ENCODE measurements at places on chromosomes 5 and 9.

DNA sequence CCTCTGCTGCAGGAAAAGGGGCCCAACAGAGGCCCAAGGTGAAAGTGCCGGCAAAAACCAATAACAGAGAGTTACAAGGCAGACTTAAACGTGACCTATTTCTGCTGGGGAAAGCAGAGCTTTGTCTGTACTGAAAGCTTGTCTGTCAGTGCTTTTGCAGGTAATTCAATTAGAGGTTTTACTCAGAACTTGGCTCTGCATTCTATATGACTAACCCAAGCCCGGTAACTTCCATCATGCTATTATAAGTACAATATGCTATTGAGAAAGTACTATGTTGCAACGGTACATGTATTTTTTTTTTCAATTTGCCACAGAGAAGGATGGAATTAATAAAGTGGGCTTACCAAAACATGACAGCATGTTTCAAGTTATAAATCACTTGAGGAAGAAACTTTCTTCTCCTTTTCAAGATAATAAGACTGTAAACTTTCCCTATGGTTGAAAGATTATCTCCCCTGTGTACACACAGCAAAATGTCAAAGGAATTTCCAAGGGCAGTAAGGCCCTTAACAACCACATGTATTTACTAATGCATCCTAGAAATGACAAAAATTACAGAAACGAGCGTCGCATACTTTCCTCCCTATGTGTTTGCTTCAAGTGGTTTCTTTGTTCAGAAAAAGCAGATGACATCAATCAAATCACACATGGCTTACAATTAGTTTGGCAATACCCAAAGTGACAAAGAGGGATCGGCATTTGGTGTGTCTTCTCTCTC lies 282.4 kb downstream of the EFNA5 start:
- no peaks in the 10 kb centered on the region for H3K36me3 ChIP-seq
- peak overlapping the region; percentile 77 for H3K27ac ChIP-seq
- H3K27me3 ChIP-seq = no peaks in the 10 kb centered on the region

DNA sequence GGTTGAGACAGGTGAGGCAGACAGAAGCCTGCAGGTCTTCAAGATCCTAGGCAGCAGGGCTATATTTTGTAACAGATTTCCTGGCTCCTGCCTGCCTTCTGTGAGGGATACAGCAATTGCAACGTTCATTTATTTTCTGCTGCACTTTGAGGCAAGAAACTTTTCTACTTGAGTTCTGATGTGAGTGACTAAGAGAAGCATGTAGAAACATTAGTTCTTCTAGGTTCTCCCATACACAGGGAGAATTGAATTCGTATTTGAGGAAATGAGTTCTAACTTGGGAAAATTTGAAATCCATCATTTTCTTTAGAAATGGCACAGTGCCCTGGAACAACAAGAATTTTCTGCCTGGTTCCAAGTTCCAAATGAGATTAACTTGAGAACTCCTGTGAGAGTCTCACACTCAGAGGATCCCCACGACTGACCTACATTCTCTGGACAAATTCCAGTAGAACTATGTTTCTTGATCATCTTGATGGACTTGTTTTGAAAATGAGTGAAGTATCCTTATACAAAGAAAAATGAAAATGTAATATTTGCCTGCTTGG lies 15.0 kb downstream of the MAMDC2 start:
- H3K27ac ChIP-seq = no peak overlapping the region
- no peak for DNase-seq
- H3K4me1 ChIP-seq = peaks cover 13% of the 10 kb centered on the region
- no peaks in the 10 kb centered on the region for H3K27me3 ChIP-seq
- no peaks in the 10 kb centered on the region for H3K36me3 ChIP-seq

- no peaks in the 10 kb centered on the region for H3K4me1 ChIP-seq
- no peaks in the 10 kb centered on the region for H3K36me3 ChIP-seq
- H3K27ac ChIP-seq = no peak overlapping the region
- H3K4me3 ChIP-seq = no peak overlapping the region
- peak; percentile 56 for DNase-seq
Observed at GRCh38 chr9:68947842-68948569, 65.9 kb downstream of the PRKACG start.

GRCh38 chr9:74122661-74123060 lies 374.5 kb upstream of the RORB start:
- no peak overlapping the region for H3K4me3 ChIP-seq
- H3K27me3 ChIP-seq = no peaks in the 10 kb centered on the region
- no peak overlapping the region for H3K27ac ChIP-seq
- no peak for DNase-seq

- no peaks in the 10 kb centered on the region for H3K27me3 ChIP-seq
- H3K27ac ChIP-seq = no peak overlapping the region
- H3K4me1 ChIP-seq = no peaks in the 10 kb centered on the region
Observed at GRCh38 chr5:81371354-81371876, 22.5 kb downstream of the ACOT12 start.

- peak; percentile 37 for DNase-seq
- H3K36me3 ChIP-seq = no peaks in the 10 kb centered on the region
- H3K27ac ChIP-seq = no peak overlapping the region
- H3K4me3 ChIP-seq = no peak overlapping the region
- H3K27me3 ChIP-seq = peaks cover 17% of the 10 kb centered on the region
- no peaks in the 10 kb centered on the region for H3K4me1 ChIP-seq
Observed at GRCh38 chr5:1366514-1366913, 21.6 kb upstream of the CLPTM1L start.

DNA sequence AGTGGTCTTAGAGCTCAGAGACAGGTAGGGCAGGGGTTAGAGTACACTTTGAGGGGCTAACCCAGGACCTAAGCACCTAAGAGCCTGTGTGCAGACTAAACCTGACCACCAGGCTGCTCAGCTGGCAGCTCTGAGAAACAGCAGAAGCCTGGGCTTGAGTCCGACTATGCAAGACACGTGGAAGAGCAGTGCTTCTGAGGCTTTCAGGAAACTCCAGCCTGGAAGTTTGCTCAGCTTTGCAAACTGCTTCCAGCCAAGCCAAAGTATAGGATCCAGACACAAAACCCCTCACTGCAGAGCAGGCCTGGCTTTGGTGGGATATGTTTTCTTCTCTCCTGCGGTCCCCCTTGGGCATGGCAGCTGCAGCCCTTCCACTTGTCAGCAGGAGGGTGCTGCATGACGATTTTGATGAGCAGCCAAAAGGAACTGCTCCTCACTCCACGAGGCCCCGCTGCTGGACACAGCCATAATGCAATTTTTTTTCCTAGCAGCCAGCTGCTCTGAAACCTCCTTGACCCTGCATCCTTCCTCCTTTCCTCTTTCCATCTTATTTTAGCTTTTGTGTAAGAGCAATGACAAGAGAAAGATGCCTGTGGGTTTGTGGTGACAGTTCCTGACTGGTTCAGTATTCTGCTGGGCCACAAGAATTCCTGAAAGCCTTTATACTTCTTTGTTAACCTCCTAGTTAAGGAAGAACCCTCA lies 123.1 kb downstream of the LIFR start:
- H3K27ac ChIP-seq = peak overlapping the region; percentile 48
- no peaks in the 10 kb centered on the region for H3K27me3 ChIP-seq
- H3K4me3 ChIP-seq = no peak overlapping the region
- peak; percentile 65 for DNase-seq
- peaks cover 35% of the 10 kb centered on the region for H3K4me1 ChIP-seq

DNA sequence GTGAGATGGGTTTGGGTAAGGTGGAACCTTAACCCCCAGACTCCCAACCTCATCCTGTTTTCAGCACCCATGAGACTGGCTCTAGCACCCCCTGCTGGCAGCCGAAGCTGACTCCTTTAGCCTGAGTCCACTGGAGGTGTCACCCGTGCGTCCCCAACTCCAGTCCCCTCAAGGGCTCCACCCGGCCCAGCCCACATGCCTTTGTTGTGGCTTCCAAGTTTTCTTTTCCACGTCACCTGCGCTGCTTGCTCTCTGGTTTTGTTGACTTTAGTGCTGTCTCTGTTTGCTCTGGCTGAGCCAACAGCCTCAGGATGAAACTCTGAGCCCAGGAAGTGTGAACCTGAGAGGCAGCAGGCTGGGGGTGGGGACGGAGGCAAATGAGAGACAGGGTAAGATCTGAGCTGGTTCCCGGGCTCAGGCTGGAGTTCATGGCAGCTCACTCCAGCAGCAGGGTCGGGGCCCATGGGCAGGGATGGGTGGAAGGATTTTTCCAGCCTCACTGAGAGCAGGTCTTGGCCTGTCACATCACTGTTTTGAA lies 13.2 kb upstream of the AQP7 start:
- H3K4me3 ChIP-seq = no peak overlapping the region
- no peak overlapping the region for H3K27ac ChIP-seq
- no peaks in the 10 kb centered on the region for H3K36me3 ChIP-seq

- peak overlapping the region; percentile 56 for H3K4me3 ChIP-seq
- no peaks in the 10 kb centered on the region for H3K27me3 ChIP-seq
- peak overlapping the region; percentile 96 for H3K27ac ChIP-seq
- H3K4me1 ChIP-seq = peaks cover 33% of the 10 kb centered on the region
- no peaks in the 10 kb centered on the region for H3K36me3 ChIP-seq
- peak; percentile 93 for DNase-seq
Observed at GRCh38 chr5:73311291-73312110, 137.1 kb downstream of the FOXD1 start.

GRCh38 chr9:97572892-97573365 lies 60.2 kb downstream of the TSTD2 start:
- no peak overlapping the region for H3K4me3 ChIP-seq
- no peak overlapping the region for H3K27ac ChIP-seq
- no peak for DNase-seq
- H3K36me3 ChIP-seq = no peaks in the 10 kb centered on the region
- peaks cover 8% of the 10 kb centered on the region for H3K27me3 ChIP-seq
- H3K4me1 ChIP-seq = no peaks in the 10 kb centered on the region

DNA sequence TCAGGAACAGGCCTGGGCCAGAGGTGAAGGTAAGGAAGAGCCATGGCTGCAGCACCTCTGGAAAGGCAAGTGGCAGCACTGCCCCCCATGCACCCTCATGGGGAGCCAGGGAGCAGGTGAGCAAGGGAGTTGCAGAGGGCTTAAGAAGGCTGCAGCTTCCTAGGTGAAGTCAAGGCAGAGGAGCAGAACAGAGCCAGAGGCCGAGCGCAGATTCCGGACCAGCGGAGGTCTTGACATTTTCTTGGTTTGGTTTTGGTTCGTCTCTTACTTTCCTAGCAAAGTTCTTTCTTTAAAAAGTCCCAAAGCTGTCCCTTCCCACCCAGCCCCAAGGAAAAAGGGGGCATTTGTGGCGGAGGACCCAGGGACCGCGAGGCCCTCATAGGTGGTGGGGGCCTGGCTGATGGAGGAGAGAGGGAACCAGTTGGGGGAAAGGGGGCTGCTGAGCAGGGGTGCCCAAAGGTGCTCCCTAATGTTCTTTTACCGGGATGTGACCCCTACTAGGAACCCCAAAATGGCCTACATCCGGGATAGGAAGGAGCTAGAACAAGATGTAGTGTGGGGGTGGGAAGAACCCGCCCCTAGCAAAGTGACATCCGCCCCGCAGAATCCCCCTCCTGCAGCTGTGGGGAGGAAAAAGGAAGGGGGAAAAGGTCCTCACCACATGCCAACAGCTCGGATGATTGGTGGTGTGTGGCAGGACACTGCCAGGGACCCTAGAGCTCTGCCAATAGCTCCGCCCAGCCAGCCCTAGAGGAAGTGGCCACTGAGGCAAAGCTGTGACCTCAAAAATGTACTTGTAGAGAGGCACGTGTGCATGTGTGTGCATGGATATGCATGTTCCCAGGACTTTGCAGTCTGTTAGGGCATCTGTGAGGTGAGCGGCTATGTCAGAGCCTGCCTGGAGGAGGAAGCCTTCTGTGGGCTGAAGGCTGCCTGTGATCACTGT lies 914 bp upstream of the CD72 start:
- DNase-seq = no peak
- peaks cover 9% of the 10 kb centered on the region for H3K27me3 ChIP-seq
- no peak overlapping the region for H3K27ac ChIP-seq

DNA sequence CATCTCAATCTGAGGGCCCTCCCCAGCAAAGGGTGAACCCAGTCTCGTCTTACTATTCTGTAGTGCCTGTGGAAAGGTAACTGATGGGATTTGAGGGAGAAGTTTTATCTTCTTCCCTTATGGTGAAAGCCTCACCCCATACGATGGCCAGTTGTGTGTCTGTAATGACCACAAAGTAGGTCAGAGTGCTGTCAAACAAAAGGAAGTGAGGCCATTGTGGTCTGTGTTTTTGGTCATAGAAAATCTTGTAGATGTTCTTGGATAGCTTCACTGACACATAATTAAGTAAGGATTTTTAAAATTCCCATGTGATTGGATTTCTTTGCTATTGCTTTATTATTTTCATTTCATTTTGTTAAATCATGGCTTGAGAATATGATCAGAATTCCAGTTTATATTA lies 505.1 kb upstream of the KLF4 start:
- H3K27me3 ChIP-seq = peaks cover 5% of the 10 kb centered on the region
- no peak overlapping the region for H3K27ac ChIP-seq
- H3K36me3 ChIP-seq = no peaks in the 10 kb centered on the region
- DNase-seq = no peak

DNA sequence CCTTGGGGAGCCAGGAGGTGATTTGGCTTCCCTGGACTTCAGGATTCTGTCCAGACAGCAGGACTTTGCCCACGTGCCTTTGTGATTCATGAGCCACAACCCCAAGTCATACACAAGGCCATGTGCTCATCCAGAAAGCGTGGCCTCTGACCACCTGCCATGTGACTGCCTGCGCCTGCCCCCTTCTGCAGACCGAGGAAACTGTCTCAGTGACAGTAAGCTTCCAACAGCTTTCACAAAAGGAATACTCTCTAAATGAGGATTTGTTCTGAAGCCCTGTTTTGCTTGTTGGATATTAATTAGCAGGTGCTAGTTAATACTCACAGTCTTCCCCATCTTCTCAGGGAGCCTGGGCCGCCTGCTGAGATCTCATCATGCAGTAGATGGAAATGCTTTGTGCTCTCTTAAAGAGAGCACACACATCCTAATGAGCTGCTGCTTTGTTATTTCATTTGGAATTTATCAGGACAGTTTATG lies 36.9 kb upstream of the ANGPTL2 start:
- H3K27ac ChIP-seq = peak overlapping the region; percentile 60
- H3K4me3 ChIP-seq = no peak overlapping the region
- H3K27me3 ChIP-seq = no peaks in the 10 kb centered on the region

DNA sequence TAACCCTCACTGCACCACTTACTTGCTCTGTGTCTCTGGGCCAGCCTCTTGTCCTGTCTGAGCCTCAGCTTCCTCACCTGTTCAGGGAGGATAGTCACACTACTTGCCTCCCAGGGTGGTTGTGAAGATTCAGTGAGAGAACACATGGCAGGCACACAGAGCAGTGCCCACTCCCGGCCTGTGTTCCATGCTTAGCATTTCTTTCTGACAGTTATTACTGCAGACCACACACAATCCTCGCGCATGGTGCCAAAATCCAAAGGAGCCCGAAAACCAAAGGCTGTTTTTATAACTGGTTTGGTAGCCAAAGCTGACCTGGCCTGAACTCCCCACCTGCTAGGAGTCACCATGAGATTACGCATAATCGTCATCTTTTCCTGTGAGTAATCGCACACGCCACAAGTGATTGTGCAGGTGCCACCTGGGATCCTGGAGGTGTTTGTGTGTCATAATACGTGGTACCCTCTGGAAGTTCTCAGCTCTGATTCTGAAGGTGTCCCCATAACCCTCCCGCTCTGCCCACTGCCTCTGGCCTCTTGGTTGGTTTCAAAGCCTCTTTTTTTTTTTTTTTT lies 84.6 kb upstream of the FBXW11 start:
- peaks cover 28% of the 10 kb centered on the region for H3K36me3 ChIP-seq
- H3K4me3 ChIP-seq = no peak overlapping the region
- peaks cover 6% of the 10 kb centered on the region for H3K4me1 ChIP-seq
- H3K27ac ChIP-seq = no peak overlapping the region

Measured in osteoblast (primary cell).